Activated CD8-positive, alpha-beta T cell treated with anti-CD3 and anti-CD28 coated beads for 36 hours (primary cell): ENCODE measurements at places on chromosomes 7 and 10. TPM values are rescaled to one million over a fixed set of nuclear protein-coding genes. Genes with fewer than 3 reads are reported as not detected.

GBX1 gene
- total RNA-seq: not detected

TBRG4 gene
- 197 TPM for total RNA-seq

MBL2 gene
- total RNA-seq: not detected

DENND10 gene
- 16.9 TPM for total RNA-seq

GIMAP6 gene
- 21.2 TPM for total RNA-seq

PROSER2 gene
- 1.7 TPM for total RNA-seq

CNNM1 gene
- total RNA-seq: 1.2 TPM

PNLIPRP2 gene
- not detected for total RNA-seq

AKR1D1 gene
- not detected for total RNA-seq

ZNF33B gene
- 7.9 TPM for total RNA-seq

- no peak for DNase-seq
Measured at GRCh38 chr7:116740755-116741462, 68.9 kb downstream of the MET start.

- no peak for DNase-seq
Measured at GRCh38 chr10:7301006-7301778, 109.6 kb downstream of the SFMBT2 start.

GRCh38 chr10:123648595-123648994 lies 17.6 kb upstream of the GPR26 start:
- no peak for DNase-seq

- DNase-seq: peak; percentile 83
Measured at GRCh38 chr10:80407812-80408241, 524 bp upstream of the PRXL2A start.

DNA sequence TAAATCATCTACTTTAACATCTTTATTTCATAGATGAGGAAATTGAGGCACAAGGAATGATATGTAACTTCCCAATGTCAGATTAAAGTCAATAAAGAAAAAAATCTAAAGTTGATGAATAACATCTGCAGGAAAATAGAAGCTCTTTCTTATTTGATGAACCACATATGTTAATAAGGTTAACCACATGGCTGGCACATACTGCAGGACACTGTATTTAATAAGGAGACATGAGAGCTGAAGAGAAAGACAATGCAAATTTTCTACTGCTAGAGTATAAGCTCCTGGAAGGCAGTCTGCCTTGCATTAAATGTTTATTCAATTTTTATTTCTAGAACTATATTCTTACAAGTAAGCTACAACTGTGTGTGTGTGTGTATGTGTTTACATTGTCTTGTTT lies 4.4 kb downstream of the RAB11FIP2 start:
- DNase-seq: no peak

DNA sequence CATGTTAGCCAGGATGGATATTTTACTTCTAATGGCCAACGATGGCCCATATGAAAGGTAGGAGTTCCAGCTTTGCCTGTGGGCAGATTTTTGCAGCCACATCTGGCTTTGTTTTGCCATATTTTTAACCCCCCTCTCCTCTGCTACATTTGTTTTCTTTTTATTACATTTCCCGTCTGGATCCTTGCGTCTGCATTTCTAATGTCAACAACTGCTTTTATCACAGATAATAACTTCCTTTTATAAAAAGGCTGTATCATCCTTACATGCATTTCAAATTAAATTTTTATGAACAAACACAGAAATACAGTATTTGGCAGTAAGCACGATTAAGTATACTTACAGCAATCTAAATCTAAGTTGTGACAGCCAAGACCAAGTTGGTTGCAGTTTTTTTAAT lies 156.0 kb downstream of the BAMBI start:
- no peak for DNase-seq

- no peak for DNase-seq
Measured at GRCh38 chr10:97371696-97372095, 29.4 kb downstream of the RRP12 start.

GRCh38 chr10:79142522-79143309 lies 74.0 kb downstream of the ZMIZ1 start:
- DNase-seq: no peak

GRCh38 chr10:84193846-84194423 lies 402 bp upstream of the CDHR1 start:
- DNase-seq: no peak

GRCh38 chr7:110591341-110591740 lies 499.6 kb upstream of the LRRN3 start:
- DNase-seq: no peak

DNA sequence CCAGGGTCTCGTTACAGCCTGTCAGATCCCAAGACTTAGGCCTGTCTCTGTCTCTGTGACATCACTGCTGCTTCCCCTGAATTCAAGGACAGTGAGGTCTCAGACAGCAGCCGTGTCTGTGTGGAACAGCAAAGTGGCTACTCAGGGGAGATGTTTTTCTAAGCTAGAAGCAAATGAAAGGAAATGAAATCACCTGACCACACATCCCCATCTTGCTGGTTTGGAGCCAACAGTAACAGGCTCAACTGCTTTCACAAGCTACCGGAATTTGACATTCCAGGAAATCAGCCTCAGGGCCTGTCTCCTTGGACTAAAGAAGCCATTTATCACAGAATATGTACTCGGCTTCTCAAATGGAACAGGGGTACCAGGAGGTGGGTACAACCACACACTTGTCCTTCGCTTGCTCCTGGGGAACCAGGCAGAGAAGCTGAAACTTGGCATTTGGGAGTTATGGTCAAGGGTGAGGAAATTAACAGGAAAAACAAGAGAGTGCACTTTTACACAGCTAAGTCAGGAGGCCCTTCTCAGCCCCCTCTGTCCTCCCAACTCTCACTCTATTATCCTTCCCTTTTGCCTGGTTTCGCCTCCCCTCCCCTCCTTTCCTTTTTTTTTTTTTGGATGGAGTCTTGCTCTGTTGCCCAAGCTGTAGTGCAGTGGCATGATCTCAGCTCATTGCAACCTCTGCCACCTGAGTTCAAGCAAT lies 73.2 kb downstream of the SPDYE5 start:
- DNase-seq: no peak

GRCh38 chr10:31320550-31321211 lies 1.7 kb downstream of the ZEB1 start:
- DNase-seq: peak; percentile 57

GRCh38 chr10:55287346-55287745 lies 486.3 kb upstream of the PCDH15 start:
- no peak for DNase-seq

DNA sequence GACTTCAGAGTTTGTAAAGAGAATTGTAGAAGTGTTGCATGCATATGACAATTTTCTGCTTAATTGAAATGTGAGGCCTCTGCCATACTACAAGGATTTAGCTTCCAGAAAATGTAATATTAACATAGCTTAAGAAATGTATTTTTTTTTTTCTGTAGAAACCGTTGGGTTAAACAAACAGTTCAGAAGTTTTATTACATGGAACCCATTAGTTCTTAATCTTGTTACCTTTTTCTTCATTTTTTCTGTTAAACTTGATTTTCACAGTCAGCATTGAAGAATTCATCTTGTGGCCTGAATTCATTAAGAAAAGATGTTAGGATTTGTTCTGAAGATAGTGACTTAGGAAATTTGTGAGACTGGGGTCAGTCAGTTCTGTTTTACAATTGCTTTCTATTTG lies 4.9 kb downstream of the PTEN start:
- DNase-seq: no peak

- DNase-seq: no peak
Measured at GRCh38 chr10:83023662-83024061, 1115.6 kb upstream of the GHITM start.

DNA sequence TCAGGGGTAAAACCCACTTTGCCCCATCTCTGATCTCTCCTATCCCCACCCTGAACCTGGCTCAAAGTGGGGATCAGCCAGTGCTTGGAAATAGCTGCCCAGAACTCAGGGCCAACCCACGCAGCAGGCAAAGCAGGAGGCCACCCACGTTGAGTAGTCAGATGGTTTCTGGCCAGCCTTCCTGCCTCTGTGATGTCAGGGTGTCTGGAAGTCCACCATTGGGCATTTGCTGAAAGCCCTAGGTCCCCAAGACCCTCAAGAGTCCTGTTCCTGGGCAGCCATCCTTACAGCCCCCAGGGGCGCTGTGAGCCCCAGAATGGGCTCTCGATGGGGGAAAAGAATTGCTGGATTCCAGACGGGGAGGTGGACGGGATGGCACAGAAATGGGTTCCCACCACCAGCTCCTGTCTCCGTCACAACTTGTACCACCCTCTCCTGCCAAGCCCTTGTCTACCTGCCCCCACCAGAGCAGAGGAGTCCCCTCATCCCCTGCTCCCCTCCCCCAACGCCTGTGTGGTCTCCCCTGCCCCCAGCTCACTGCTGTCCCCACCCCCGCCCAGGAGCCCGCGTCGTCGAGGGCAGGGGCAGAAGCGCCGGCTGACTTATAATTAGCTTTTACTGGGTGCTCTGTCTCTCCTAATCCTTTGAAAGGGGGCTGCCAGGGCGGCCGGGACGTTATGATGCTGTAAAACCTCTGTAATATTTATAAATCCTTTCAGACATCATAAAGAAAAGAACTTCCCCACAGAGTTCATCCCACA lies 3.9 kb downstream of the MYL10 start:
- DNase-seq: no peak

GRCh38 chr10:127973791-127974311 lies 66.9 kb downstream of the PTPRE start:
- no peak for DNase-seq

DNA sequence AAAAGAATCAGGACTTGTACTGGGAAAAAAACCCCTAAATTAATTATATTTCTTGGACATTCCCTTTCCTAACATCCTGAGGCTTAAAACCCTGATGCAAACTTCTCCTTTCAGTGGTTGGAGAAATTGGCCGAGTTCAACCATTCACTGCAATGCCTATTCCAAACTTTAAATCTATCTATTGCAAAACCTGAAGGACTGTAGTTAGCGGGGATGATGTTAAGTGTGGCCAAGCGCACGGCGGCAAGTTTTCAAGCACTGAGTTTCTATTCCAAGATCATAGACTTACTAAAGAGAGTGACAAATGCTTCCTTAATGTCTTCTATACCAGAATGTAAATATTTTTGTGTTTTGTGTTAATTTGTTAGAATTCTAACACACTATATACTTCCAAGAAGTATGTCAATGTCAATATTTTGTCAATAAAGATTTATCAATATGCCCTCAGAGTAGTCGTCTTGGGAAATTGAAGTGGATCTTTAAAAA lies 6.6 kb downstream of the EMX2 start:
- DNase-seq: no peak

DNA sequence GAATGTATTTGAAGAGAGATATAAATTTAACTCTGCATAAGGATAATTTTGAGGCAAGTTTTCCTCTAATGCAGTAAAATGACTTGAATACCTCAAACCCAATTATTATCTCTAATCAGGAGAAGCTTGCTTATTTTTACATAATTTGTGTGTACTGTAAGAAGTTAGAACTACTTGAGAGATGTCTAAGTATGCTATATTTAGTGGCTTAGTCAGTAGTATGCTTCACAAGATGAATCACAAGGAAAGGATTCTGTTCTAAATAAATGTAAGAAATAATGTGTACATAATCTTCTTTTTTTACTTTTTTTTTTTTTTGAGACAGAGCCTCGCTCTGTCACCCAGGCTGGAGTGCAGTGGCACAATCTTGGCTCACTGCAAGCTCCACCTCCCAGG lies 13.7 kb downstream of the PHTF2 start:
- DNase-seq: no peak

GRCh38 chr7:31853380-31853779 lies 166.4 kb downstream of the PPP1R17 start:
- no peak for DNase-seq

- DNase-seq: peak; percentile 56
Measured at GRCh38 chr7:2520131-2520760, 672 bp downstream of the LFNG start.

- no peak for DNase-seq
Measured at GRCh38 chr10:103725242-103725641, 130.1 kb downstream of the SH3PXD2A start.

DNA sequence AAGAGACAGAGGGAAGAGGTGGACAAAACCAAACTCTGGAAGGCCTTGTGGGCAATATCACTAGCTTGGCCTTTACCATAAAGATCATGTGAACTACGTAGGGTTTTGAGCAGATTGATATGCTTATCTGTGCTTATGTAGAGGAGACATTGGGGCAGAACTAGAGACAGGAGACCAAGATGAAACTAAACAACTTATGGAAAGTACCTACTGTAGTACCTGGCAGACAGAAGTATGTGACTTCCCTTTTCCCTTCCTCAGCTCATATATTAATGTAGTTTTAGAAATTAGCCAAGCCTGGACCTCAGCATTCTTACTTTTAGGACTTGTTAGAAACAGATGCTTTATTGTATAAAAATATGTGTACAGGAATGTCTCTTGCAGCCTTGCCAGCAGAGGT lies 14.0 kb upstream of the IL6 start:
- no peak for DNase-seq

GRCh38 chr10:99765672-99766301 lies 16.7 kb upstream of the ABCC2 start:
- no peak for DNase-seq

- no peak for DNase-seq
Measured at GRCh38 chr10:89257581-89257980, 6.0 kb upstream of the LIPA start.

- no peak for DNase-seq
Measured at GRCh38 chr10:97596101-97597082, 6.9 kb downstream of the C10orf62 start.
